KBM-7 (cell line): ENCODE measurements at places on chromosomes 13 and 19.

GRCh38 chr19:30071871-30072270 lies 129.8 kb downstream of the URI1 start:
- no peak for DNase-seq

DNA sequence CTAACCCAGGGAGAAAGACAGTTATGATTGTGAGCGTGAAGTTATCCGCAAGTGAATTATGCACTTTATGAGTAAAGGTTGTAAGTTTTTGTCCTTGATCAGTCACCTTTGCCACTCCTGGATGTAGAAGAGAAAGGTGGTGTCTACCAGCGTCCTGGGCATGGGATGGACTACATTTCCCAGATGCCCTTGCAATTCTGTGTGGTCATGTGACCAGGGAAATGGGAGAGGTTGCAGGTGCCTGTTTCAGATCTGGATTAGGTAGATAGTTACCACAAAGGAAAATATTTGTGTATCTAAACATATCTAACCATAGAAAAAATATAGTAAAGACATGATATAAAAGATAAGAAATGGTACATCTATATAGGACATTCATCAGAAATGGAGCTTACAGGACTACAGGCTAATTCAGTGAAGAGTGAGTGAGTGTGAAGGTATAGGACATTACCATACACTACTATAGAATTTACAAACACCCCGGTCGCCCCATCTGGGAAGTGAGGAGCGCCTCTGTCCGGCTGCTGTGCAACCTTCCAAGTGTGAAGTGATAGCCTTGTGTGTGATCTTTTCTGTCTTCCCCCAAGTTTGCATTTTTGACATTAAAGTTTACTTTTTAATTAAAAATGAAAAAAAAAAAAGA lies 51.6 kb upstream of the CACNA1A start:
- no peak for DNase-seq

DNA sequence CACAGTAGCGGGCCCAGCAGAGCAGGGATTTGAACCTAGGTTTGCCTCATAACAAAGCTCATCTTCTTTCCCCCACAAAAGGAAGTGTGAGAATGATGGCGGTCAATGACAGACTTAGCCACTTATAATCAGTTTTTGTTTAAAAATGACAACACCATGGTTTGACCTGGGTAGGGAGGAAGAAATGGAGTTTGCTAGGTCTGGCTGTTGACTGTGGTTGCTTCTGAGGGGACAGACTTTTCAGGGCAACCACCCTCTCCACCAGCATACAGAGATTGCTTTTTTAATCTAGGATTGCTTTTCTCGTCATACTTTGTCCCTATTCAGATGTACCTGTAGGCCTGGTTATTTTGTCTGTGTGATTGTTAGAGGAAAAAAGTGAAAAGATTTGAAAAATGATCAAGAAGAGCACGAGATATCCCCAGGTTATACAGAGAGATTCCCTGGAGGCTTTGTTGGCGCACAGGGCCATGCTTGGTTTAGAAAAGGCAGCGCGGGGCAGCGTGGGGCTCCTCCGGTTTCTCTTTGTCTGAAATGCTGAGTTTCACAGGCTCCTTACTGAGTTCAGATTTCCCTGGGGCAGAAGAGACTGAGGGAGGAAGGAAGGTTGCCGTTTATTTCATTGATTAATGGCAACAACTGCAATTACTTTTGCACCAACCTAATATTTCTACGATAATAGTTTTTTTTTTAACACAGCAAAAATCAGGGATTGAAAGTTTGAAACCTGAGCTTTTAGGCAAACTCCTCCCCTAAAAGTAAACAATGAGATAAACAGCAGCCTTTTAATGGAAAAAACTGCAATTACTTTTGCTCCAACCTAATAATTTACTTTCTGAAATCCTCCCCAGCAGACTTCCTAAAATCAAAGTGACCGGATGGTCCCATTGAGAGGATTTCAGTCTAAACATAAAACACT lies 97.0 kb upstream of the RNF113B start:
- no peak for DNase-seq

- no peak for DNase-seq
Measured at GRCh38 chr13:108940121-108940520, 310.7 kb downstream of the MYO16 start.

DNA sequence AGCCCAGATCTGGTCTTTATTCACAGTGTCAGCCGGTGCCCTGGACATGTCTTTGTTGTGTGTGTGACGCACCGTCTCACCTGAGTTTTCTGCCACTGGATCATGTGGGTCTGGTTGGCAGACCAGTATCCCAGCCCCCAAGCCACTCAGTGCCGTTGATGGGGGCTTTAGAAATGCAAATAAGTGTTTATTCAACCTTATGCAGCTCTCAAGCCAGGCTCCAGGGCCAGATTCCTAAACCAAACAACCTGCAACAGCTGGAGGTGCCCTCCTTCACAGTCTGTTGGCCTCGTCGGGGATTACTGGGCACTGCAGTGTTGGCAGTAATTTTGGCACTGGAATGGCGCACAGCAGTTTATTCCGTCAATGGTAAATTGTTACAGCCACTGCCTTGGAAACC lies 21.6 kb downstream of the FAM124A start:
- no peak for DNase-seq
